Left hindlimb (tissue), 1 donor: ENCODE measurements at places on chromosomes 13 and 19.

- no peak for DNase-seq
These were observed 85.4 kb upstream of the GPR183 start for GRCh38 chr13:99392470-99393135.

DNA sequence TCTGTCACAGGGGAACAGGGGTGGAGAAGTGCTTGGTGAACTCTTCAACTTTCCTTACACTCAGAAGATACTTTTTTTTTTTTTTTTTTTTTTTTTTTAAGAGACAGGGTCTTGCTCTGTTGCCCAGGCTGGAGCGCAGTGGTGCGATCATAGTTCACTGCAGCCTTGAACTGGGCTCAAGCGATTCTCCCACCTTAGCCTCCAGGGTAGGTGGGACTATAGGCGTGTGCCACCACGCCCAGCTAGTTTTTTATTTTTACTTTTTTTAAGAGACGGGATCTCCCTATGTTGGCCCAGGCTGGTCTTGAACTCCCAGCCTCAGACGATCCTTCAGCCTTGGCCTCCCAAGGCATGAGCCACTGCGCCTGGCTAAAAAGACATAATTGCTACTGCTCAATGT lies 11.5 kb downstream of the CEBPG start:
- no peak for DNase-seq

GRCh38 chr19:2770055-2771013 lies 12.7 kb downstream of the SGTA start:
- peak; percentile 55 for DNase-seq

DNA sequence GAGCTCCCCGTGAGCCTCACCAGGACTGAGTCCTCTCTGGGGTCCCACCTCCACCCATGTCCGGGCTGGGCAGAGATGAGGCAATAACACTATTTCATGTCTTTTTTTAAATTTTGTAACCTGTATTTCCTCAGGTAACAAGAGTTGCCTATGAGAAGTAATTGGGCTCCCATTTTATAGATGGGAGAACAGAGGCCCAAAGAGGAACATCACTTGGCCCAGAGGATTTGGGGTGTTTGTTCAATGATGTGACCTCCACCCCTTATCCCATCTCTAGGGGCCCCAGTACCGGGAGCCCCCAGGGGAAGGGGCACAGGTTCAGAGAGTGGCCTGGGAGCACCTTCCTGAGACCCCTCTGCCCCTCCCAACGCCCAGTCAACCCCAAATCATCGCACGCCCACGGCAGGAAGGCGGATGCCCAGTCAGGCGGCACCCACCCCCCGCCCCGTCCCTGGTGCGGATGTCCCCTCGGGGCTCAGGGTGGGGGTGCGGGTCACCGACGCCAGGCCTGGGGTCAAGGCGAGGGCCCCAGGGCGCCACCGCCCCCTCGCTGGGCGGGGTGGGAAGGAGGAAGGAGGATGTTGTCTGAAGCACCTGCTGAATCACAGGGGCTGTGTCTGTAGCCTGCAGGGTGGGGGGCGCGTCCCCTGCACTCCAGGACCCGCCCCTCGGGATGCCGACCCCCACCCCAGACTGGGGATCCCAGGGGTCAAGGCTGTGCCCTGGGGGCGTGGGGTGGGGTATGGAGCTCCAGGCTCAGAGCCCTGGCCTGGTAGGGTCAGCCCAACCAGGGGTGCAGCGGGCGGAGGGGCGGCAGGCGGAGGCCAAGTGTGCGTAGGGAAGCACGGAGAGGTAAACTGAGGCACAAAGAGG lies 9.0 kb upstream of the CIRBP start:
- no peak for DNase-seq

- no peak for DNase-seq
These were observed 109.2 kb upstream of the USP29 start for GRCh38 chr19:57010541-57010940.

DNA sequence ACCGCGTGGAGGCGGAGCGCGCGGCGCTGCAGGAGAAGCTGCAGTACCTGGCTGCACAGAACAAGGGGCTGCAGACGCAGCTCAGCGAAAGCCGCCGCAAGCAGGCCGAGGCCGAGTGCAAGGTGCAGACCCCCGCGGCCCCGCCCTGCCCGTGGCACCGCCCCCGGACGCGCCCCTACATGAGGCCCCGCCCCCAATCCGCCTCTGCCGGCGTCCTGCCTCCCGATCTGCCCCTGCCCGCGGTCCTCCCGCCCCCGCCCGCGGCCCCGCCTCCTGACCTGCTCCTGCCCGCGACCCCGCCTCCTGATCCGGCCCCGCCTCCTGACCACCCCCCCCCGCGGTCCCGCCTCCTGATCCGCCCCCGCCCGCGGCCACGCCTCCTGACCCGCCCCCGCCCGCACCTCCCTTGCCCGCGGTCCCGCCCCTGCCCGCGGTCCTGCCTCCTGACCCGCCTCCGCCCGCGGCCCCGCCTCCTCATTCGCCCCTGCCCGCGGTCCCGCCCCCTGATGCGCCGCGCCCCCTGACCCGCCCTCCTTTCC lies 11.7 kb downstream of the PRR36 start:
- DNase-seq, result peak; percentile 81

GRCh38 chr13:26873386-26873698 lies 112.8 kb upstream of the GPR12 start:
- DNase-seq, result no peak
